ENCODE measurements at places on chromosomes 1 and 21. TPM values are rescaled to one million over a fixed set of nuclear protein-coding genes. Genes with fewer than 3 reads are reported as not detected.
A peak's percentile ranks its signal among the peaks of the same experiment; 100 is the strongest.

The SIM2 gene
- not detected for total RNA-seq

GRCh38 chr1:30255111-30255724 lies 468.2 kb downstream of the MATN1 start:
- no peak overlapping the region for H3K27ac ChIP-seq
- DNase-seq: no peak
- peaks cover 4% of the 10 kb centered on the region for H3K27me3 ChIP-seq
- no peaks in the 10 kb centered on the region for H3K36me3 ChIP-seq

DNA sequence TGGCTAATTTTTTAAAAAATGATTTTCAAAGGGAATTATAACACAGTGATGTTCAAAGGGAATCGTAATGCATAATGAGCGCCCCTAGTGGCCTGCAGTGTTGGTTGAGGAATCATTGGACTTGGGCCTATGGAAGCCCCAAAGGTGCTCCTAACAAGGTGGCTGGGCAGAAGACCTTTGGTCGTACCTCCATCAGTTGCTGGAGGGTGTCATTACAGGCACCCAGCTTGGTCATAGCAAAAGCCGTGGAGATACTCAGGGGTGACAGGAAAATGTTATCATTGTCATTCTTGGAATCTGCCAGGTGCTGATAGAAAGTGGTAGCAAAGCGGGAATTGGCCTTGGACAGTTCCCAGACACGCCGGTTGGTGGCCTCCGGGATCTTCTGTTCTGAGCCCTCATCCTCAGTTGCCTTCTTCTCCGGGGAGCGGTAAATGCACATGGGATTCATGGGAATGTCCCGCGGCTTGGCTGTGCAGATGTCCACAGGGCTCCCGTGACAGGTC lies 2.7 kb downstream of the SERPINC1 start:
- H3K27ac ChIP-seq: no peak overlapping the region
- no peaks in the 10 kb centered on the region for H3K4me1 ChIP-seq
- no peak for DNase-seq
- H3K27me3 ChIP-seq: no peaks in the 10 kb centered on the region

DNA sequence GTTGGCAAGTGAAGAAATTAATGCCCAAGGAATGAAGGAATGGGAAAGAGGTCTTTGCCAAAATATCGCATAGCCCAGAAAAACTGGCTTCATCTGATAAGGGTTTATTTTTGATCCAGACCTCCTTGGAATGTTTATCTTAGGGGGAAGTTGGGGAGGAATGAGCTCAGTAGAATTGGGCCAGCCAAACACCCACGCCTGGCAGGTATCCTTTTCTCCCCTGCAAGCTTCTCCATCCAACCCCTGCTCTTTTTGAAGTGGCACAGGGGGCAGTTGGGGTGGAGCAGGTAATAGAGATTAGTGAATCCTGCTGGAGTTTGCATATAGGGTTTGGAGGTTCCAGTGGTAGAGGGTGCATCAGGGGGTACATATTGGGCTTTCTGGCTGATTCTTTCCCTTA lies 21.1 kb downstream of the INTS3 start:
- H3K27ac ChIP-seq: peak overlapping the region; percentile 3
- no peak overlapping the region for H3K4me3 ChIP-seq
- no peaks in the 10 kb centered on the region for H3K27me3 ChIP-seq
- peaks cover 78% of the 10 kb centered on the region for H3K36me3 ChIP-seq
- no peak for DNase-seq

- no peaks in the 10 kb centered on the region for H3K27me3 ChIP-seq
- no peak overlapping the region for H3K4me3 ChIP-seq
- H3K4me1 ChIP-seq: peaks cover 38% of the 10 kb centered on the region
- DNase-seq: no peak
- H3K36me3 ChIP-seq: peaks cover 40% of the 10 kb centered on the region
- H3K27ac ChIP-seq: no peak overlapping the region
Measured at GRCh38 chr1:89060091-89060490, 4.9 kb downstream of the GBP1 start.

The NUDC gene
- 90.7 TPM for total RNA-seq

- no peaks in the 10 kb centered on the region for H3K27me3 ChIP-seq
- no peak for DNase-seq
- H3K27ac ChIP-seq: no peak overlapping the region
- no peaks in the 10 kb centered on the region for H3K4me1 ChIP-seq
- H3K36me3 ChIP-seq: no peaks in the 10 kb centered on the region
Measured at GRCh38 chr1:197440715-197441114, 172.7 kb downstream of the CRB1 start.
